G401 (cell line): ENCODE measurements at places on chromosomes 5 and 9. TPM values are rescaled to one million over a fixed set of nuclear protein-coding genes. Genes with fewer than 3 reads are reported as not detected.

Gene CCDC171
- total RNA-seq = 0.55 and 2.4 TPM in 2 replicates

Gene DHX29
- total RNA-seq = 14.0 and 31.5 TPM in 2 replicates

Gene PHYHD1
- total RNA-seq = 13.8 and 17.6 TPM in 2 replicates

Gene CD14
- total RNA-seq = not detected in 2 replicates

Gene ANKRD34B
- 0.17 TPM in 1 of 2 replicates, not detected in the other for total RNA-seq

Gene C7
- total RNA-seq = not detected in 2 replicates

Gene SLC23A1
- total RNA-seq = not detected in 2 replicates

Gene ZNF608
- 25.7 and 34.8 TPM in 2 replicates for total RNA-seq

Gene CCDC187
- 0.55 and 0.61 TPM in 2 replicates for total RNA-seq

Gene GRXCR2
- not detected in 2 replicates for total RNA-seq

DNA sequence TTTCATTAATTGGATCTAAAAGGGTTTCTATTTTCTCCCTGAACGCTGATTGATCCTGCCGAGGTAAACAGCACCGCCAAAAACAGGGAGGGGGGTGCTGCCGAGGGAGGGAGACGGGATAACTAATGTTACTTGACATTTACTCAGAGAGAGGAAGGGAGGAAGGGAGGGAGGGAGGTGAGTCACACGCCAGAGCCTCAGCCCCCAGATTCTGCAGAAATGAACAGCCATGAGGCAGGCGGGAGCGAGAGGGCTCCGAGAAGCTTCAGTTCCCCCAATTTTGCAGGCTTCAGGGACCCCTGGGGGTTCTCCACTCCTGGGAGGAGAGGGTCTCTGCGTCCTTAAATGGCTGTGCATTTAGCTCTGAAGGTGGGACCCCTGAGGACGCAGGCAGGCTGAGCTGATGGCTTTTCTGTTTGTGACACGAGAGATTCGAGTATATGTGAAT lies 59.1 kb upstream of the IER5L start:
- no peak for DNase-seq

DNA sequence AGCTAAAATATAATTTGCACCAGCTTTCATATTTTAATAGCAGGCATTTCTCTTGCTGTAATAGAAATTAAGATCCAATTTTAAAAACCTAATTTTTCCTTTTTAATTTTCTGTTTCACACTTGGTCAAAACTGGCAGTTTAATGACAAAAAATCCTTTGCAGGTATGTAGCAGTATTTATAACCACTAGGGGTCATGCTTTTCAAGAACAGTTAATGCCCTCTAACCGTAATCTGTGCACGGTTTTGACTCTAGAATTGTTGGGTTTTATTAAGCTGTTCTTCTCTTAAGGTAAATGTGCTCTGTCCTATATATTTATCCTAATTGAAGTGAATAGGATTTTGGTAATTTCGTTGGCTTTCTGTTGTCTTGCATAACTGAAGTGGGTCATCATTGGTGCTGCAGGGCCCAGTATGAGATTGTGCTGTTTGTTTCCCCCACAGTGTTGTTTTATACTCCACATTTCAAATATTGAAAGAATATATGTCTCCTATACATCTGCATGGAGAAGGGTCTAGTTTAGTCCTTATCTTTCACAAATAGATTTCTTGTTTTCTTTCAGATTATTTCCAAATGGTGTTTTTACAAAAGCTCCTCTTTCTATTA lies 107.4 kb downstream of the SCAMP1 start:
- DNase-seq = peak; percentile 24

- no peak for DNase-seq
Measured at GRCh38 chr9:109355564-109356297, 34.9 kb upstream of the EPB41L4B start.

- DNase-seq = no peak
Measured at GRCh38 chr5:67374378-67374777, 177.8 kb upstream of the CD180 start.

DNA sequence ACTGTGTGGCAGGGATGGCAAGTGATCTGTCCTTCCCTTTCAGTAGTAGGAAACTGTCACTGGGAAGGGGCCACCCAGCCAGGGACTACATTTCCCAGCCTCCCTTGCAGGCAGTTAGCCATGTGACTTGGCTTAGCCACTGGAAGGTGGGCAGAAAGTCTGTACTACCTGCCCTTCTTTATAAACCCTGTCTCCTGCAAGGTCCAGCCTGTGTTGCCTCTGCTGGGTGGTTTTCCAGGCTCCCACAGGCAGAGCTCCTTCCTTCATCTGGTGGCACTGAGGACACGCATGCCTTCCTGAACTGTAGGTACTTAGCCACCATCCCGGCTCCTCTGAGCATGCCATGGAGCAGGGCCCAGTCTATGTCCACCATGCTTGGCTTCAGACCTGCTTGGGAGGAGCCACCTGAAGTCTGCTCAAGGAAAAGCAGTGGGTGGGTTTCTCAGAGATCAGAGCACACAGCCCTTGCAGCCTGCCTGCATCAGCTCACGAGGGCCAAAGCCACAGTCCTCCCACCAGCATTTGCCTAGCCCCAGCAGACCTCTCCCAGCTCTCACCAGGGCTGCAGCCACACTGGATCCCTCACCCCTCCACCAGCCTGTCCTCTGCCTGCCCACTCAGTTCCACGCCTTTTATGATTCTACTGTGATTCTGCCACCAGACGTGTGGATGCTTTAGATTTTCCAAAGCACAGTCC lies 16.7 kb upstream of the SLC25A51 start:
- DNase-seq = no peak

DNA sequence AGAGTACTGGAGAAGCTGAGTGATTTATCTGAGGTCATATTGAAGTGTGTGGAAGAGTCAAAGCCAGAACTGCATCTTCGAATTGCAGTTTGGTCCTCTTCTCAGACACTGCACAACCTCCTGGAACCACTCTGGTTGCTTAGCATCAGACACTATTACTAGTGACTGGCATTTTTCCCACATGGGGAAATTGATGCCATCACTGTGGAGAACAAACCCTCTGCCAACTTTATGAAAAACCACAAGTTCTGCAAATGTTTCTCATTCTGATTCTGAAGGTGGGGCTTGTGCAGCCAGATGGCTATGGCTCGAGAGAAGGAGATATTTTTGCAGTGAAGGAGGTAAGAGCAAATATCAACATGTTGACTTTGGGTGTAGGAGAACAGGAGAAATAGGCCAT lies 67.2 kb downstream of the KCTD16 start:
- no peak for DNase-seq

GRCh38 chr5:17089690-17090089 lies 127.7 kb upstream of the BASP1 start:
- DNase-seq = no peak

DNA sequence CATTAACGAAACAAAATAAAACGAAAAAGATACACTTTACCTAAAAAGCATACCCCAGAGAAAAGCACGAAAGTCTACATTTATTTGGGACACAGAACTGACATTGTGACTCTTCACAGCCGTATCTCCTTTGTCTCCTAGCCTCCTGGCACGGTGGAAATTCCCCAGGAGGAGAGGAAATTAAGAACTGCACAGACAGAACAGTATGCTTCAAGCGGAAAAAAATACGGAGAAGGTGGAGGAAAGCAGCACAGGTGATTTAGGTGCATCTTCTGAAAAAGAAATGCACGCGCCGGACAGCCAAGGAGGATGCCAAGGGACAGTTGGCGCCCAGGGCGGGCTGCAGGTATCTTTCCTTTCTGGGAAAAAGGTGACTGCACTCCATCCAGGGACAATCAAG lies 32.0 kb downstream of the DDX31 start:
- peak; percentile 90 for DNase-seq

DNA sequence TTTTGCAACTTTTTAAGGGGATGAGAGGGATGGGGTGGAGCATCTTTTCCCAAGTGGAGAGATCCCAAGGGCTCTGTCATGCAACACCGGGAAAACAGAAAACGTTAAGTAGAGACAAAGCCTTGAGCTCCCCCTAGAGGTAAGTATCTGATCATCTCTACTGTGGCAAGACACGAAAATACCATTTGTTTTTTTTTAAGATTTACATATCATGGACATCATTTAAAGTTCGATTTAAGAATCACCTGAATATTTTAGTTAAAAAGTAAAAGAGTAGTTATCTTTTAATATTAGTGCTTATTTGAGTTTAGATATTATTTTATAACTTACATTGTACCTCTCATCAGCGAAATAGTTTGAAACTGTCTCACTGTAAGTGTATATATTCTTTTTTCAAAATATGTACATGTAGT lies 200.4 kb downstream of the LRRC70 start:
- DNase-seq = peak; percentile 47

GRCh38 chr5:150771034-150771795 lies 7.3 kb upstream of the SMIM3 start:
- no peak for DNase-seq

GRCh38 chr5:144318460-144318859 lies 147.8 kb downstream of the KCTD16 start:
- DNase-seq = no peak

- no peak for DNase-seq
Measured at GRCh38 chr5:57267805-57268204, 93.9 kb downstream of the GPBP1 start.

- DNase-seq = no peak
Measured at GRCh38 chr9:134347996-134348395, 21.7 kb downstream of the RXRA start.

DNA sequence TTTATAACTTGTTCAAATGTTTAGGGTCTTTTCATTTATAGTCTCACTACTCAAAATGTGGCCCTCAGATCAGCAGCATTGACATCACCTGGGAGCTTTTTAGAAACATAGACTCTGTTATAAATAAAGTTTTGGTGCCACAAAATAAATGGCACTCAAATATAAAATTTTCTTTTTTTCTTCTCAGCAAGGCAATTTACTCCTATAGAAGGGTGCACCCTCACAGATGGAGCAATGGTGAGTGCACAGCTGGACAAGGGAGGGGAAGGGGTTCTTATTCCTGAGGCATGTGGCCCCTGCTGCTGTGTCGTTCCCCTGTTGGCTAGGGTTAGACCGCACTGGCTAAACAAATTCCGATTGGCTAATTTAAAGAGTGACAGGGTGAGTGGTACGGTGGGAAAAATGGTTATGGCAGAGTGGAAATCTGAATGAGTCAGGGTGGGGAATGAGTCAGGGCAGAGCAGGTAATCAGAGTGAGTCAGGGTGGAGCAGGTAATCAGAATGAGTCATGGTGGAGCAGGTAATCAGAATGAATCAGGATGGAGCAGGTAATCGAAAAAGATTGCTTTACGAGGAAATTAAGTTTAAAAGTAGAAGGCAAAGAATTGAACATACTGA lies 31.8 kb upstream of the C7 start:
- DNase-seq = no peak

- no peak for DNase-seq
Measured at GRCh38 chr5:124343451-124343867, 403.0 kb downstream of the ZNF608 start.

GRCh38 chr5:88760527-88760926 lies 122.5 kb downstream of the MEF2C start:
- no peak for DNase-seq

DNA sequence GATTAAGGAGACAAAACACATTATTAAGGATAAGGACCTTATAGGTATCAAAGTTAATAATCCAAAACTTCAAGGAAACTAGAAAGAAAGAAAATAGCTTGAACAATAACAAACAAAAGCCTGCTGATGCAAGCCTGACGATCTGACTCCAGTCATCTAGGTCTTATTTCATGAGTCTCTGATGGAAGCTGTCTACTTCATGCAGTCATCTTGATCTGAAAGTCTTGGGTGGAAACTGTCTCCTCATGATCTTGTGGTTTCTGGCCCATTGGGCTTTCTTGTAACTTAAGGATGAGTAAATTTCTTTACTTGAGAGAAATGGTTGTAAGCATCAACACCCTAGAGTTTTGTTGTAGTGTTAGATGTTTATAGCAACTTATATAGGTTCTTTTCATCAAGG lies 20.6 kb upstream of the PSIP1 start:
- no peak for DNase-seq

DNA sequence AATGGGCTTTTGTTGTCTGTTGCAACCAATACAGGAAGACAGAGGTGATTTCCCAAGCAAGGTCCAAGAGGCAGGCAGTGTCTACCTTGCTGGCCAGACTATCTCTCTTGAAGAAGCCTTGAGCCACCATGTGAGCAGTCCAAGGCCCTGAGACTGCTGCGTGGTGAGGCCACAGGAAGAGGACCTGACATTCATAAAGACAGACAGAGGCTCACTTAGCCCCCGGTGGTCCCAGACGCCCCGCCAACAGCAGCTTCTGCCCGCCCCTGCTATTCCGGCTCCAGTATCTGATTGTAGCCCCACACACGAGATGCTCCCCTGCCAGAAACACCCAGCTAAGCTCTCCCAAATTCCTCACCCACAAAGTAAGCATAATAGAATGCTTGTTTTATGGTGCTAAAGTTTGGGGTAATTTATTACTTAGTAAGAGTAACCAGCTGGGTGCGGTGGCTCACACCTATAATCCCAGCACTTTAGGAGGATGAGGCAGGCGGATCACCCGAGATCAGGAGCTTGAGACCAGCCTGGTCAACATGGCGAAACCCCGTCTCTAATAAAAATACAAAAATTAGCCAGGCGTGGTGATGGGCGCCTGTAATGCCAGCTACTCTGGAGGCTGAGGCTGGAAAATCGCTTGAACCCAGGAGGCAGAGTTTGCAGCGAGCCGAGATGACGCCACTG lies 22.8 kb upstream of the FUBP3 start:
- no peak for DNase-seq

- DNase-seq = peak; percentile 68
Measured at GRCh38 chr5:113678924-113679575, 165.6 kb downstream of the YTHDC2 start.

DNA sequence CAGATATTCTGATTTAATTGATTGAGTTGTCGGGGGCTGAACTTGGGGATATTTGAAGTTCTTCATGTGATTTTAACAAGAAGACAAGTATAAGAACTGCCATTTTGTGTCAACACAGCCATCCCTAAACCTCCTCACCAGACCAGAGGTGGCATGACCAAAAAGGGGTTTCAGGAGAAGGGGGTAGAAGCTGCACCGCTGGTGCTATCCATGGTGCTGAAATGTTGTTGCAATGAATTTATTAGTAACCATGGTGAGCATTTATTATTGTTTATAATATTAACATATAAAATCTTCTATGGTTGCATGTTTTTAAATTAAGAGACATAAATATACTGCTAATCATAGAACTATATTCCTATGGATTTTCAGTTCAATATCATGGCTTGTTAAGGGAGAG lies 72.3 kb downstream of the GNA14 start:
- no peak for DNase-seq

GRCh38 chr9:36550135-36550534 lies 22.6 kb upstream of the MELK start:
- no peak for DNase-seq

GRCh38 chr9:113720495-113720894 lies 155.6 kb upstream of the ZNF618 start:
- DNase-seq = no peak

DNA sequence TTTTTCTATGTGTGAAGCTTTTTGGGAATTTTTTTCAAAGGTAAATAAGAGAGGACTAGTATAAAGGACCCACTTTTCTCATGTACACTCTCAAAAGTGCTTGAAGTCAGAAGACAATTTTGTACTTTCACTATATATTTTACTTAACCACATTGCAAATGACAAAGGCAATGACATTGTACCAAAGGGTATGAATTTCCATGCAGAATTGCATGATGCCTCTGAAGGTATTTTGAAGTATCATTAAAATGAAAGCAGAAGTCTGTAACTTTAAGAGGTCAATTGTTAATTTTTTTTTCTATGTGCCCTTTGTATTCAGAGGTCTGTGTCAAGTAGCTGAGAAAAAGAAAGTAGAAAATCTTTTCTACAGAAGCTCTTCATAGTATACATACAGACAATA lies 84.7 kb downstream of the ST8SIA4 start:
- DNase-seq = no peak
